Neural progenitor cell (in vitro differentiated cells): ENCODE measurements at places on chromosomes 7 and 10.

DNA sequence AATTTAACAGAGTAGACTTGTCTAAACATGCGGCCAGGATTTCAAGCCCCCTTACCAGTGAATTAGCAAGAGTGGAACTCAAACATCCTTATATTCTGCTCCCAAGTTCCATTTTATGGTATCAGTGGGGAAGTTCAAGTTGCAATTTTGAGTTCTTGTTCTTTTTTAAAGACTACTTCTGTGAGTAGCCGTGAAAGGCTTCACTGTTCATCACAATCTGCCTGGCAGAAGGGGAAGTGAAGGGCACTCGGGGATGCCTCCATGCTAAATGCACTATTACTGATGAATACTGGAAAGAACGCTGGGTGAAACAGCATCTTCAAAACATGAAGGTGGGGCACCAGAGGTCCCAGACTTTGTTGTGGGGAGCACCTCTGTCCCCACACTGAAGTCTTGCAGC lies 22.4 kb upstream of the FGL2 start:
- no peak for DNase-seq

DNA sequence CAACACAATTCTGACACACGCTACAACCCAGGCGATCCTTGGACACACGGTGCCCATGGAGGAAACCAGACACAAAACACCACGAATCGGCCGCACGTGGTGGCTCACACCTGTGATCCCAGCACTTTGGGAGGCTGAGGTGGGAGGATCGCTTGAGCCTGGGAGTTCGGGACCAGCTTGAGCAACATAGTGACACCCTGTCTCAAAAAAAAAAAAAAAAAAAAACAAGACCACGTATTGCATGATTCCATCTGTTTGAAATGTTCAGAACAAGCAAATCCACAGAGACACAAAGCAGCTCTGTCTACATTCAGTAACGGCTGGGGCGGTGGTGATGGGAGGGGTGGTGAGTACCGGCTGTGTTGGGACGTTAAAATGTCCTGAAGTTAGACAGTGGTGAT lies 25.2 kb downstream of the ADAP1 start:
- no peak for DNase-seq

DNA sequence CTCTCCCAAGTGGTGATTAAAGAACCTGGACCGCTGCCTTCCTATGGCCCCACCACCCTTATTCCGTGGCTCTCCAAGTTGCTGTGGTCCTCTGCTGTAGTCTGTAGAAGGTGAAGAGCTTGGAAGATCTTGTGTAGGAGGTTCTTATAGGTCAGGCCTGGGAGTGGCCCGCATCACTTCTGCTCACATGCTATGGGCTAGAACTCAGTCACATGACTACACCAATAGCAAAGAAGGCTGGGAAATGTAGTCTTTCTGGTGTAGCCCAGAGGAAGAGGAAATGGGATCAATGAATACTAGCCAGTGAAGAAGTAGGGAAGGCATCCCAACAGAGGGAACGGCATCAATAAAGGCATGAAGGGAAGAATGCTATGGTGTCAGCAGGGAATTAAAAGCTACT lies 41.3 kb upstream of the AOAH start:
- DNase-seq = peak; percentile 6

DNA sequence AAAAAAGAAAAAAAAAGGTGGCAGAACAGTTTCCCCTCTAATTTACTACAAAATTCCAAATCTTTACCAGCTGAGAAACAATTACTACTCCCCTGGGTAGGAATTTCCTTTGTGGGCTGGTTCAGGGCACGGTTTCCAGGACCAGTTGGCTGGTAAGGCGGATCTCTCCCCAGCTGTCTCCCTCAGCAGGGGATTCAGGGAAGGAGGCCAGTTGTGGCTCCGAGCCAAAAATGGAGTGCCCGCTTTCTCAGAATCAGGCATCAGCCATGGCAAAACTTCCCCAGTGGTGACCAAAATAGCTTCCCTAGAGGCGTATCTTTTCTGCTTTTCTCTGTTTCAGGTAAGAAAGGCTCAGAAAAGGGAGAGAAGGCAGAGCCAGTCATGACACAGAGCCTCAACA lies 91.2 kb downstream of the ZNF22 start:
- DNase-seq = no peak

DNA sequence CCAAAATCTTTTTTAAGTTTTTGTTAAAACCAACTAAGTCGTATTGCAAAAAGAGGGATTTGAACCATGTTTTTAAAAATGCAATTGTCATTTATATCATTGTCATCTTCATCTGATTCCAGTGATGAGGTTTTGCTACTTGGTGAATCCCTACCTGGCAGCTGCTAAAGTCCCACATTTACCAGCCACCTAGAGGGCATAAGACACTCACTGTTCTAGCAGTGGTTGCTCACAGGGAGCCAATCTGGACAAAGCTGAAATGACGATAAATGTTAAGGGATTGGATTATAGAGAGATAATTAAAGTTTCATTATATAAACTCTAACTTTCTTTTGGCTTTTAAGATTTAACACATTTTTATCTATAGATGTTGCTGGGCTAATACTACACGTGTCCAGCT lies 18.7 kb downstream of the KIFBP start:
- no peak for DNase-seq

- no peak for DNase-seq
Observed at GRCh38 chr7:105131033-105131656, 117.1 kb downstream of the KMT2E start.

GRCh38 chr10:62820586-62820985 lies 4.4 kb upstream of the EGR2 start:
- no peak for DNase-seq

DNA sequence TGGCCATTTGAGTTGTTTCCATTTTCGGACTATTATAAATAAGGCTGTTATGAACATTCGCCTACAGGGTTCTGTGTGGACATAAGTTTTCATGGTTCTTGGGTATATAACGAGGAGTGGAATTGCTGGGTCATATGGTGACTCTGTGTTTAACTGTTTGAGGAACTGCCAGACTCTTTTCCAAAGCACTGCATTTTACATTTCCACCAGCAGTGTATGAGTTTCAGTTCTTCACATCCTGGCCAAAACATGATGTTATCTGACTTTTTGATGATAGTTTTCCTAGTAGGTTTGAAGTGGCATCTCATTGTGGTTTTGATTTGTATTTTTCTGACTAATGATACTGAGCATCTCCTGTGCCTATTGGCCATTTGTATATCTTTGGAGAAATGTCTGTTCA lies 5.4 kb downstream of the SUV39H2 start:
- DNase-seq = no peak
